GM19239 (cell line): ENCODE measurements at places on chromosomes 7 and 10.

GRCh38 chr7:29214056-29214455 is 19.5 kb downstream of the CHN2 start:
- DNase-seq: no peak

DNA sequence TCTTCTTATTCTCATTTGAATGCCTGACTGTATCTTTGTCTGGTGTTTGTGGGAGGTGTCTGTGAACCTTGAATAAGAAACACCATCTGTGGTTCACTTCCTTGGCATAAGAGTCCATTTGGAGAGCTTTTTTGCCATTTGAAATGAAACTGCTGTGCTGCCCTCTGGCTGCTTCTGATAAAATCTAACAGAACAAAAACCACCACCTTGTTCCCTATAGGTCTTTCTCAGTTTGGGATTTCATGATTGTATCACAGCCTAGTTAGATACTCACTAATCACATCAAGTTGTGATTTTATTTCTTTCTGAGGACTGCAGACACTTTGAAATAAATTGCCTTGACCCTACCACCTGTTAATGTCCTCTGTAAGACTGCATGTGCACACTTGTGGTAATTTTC is 102.7 kb upstream of the FAM13C start:
- no peak for DNase-seq

DNA sequence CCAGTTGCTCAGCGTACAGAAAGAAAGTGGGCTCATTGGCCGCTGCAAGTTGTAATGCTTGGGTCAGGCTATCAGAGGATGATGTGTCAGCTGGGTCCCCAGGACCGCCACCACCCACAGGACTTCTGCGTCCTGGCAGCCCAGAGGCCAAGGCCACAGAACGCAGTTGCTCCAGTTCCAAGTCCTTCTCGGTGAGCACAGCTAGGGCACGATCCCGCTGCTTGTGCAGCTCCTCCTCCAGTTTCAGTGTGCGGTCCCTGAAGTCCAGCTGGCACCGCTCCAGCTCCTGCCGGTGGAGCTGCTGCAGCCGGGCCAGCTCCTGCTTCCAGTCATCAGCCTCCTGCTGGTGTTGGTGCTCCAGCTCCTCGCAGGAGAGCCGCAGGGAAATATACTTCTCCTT is 3.0 kb downstream of the GCC1 start:
- DNase-seq: no peak

GRCh38 chr10:87646935-87647334 is 12.7 kb upstream of the PAPSS2 start:
- DNase-seq: no peak

DNA sequence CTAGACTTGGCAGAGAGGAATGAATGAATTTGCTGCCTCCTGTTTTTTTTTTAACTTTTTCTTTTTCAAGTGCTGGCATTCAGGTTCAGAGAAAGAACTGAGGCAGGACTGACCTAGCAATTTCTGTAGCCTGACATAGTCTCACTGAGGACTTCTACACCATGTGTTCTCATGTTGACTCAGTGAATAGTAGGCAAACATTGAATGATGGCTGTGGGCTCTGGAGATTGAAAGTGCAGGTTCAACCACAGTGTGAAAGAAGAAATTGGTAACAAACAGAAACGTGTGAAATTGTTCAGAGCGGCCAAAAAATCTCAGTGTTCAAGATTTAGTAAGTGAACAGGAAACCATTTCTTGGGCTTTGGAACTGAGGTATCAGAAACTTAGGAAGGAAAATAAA is 322.4 kb upstream of the GHITM start:
- DNase-seq: no peak

GRCh38 chr7:34136698-34137097 is 231.4 kb downstream of the BMPER start:
- no peak for DNase-seq

GRCh38 chr7:141333459-141333858 is 217.8 kb upstream of the AGK start:
- DNase-seq: no peak

DNA sequence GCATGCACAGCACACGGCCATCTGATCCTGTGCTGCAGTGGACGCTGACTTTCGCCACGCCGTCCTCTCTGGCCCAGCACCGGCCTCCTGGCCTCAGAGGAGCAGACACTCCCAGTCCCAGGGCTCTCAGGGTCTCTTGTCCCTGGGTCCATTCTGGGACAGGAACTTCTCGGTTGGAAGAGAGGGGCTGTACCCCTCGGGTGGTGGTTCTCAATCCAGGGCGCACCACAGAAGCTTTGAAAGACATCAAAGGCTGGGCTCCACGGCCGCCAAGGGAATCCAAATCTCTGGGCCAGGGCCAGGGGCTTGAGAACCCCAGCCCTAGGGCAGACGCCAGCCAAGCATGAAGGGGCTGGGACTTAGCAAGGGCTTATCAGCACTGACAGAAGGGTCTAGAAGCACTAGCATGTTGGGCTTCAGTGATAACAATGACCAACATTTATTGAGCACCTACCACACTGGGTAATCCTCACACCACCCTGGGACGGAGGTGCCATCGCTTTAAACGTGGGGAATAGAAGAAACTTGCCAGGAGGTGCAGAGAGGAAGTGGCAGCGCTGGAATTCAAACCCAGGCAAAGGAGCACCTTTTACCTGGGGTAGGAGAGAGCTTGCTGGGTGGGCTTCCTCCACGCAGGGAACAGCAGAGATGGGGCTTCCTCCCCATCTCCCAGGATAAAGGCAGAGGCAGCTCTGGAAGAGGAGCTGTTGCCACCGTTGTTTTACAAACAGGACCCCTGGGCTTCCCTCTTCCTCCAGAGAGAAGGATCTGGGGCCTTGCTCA is 1.8 kb upstream of the PYROXD2 start:
- no peak for DNase-seq
